Endothelial cell (in vitro differentiated cells): ENCODE measurements at places on chromosomes 6 and 20.

DNA sequence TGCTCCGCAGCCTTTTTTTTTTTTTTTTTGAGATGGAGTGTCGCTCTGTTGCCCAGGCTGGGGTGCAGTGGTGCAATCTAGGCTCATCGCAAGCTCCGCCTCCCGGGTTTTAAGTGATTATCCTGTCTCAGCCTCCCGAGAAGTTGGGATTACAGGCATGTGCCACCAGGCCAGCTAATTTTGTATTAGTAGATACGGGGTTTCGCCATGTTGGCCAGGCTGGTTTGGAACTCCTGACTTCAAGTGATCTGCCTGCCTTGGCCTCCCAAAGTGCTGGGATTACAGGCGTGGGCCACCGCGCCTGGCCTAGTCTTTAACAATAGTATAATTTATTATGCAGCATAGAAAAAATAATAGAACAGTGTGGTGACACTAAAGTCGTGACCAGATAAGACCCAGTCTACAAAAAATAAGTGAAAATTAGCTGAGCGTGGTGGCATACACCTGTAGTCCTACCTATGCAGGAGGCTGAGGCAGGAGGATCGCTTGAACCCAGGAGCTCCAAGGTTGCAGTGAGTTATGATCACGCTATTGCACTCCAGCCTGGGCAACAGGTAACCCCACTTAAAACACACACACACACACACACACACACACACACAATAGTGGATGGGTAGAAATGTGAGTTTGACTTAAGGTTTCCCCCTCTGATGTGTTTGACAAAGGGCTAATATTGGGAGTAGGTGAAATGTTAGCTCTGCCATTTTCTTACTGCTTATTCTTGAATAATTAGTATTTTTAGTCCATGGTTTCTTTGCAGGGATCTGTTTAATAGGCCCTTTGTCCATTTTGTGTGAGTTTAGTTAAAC, 6.5 kb downstream of the PIM1 start:
- H3K4me1 ChIP-seq = peaks cover 4% of the 10 kb centered on the region
- H3K27ac ChIP-seq = no peak overlapping the region
- peaks cover 13% of the 10 kb centered on the region for H3K36me3 ChIP-seq
- peaks cover 3% of the 10 kb centered on the region for H3K27me3 ChIP-seq
- no peak overlapping the region for H3K4me3 ChIP-seq

DNA sequence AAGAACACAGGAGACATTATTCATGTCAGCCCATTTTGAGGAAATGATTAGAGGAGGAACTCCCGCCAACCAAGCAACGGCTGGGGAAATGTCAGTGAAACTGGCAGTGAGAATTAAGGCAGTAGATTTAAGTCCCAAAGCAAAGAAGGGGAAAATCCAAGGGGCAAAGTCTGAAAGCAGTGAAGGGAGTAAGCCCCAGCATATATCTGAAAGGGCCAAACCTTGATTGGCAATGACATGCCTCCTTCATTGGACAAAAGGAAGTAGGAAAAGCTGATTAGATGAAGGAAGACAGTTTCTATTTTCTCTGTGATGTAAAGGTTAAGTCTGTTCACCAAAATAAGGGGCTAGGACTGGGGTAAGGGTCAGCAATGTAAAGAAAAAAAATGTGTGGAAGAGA, 190.3 kb downstream of the RNF144B start:
- no peaks in the 10 kb centered on the region for H3K4me1 ChIP-seq
- H3K4me3 ChIP-seq = no peak overlapping the region
- no peaks in the 10 kb centered on the region for H3K36me3 ChIP-seq
- DNase-seq = no peak

GRCh38 chr6:37952027-37952426, 132.5 kb downstream of the ZFAND3 start:
- no peaks in the 10 kb centered on the region for H3K27me3 ChIP-seq
- no peak overlapping the region for H3K4me3 ChIP-seq
- H3K36me3 ChIP-seq = no peaks in the 10 kb centered on the region
- H3K27ac ChIP-seq = no peak overlapping the region

DNA sequence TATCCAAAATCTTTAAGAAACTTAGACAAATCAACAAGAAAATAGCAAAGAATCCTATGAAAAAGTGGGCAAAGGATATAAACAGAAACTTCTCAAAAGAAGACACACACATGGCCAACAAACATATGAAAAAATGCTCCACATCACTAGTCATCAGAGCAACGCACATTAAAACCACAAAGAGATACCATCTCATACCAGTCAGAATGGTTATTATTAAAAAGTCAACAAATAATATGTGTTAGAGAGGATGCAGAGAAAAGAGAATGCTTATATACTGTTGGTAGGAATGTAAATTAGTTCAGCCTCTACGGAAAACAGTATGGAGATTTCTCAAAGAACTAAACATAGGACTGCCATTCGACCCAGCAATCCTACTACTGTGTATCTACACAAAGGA, 212.0 kb upstream of the DTNBP1 start:
- H3K4me1 ChIP-seq = peaks cover 8% of the 10 kb centered on the region
- no peaks in the 10 kb centered on the region for H3K36me3 ChIP-seq
- no peak for DNase-seq
- H3K4me3 ChIP-seq = no peak overlapping the region
- no peak overlapping the region for H3K27ac ChIP-seq

- peak overlapping the region; percentile 34 for H3K27ac ChIP-seq
- peaks cover 70% of the 10 kb centered on the region for H3K36me3 ChIP-seq
- H3K4me3 ChIP-seq = peak overlapping the region; percentile 69
- H3K4me1 ChIP-seq = peaks cover 23% of the 10 kb centered on the region
- DNase-seq = no peak
These were observed 129.8 kb downstream of the PREX1 start for GRCh38 chr20:48697845-48698491.

DNA sequence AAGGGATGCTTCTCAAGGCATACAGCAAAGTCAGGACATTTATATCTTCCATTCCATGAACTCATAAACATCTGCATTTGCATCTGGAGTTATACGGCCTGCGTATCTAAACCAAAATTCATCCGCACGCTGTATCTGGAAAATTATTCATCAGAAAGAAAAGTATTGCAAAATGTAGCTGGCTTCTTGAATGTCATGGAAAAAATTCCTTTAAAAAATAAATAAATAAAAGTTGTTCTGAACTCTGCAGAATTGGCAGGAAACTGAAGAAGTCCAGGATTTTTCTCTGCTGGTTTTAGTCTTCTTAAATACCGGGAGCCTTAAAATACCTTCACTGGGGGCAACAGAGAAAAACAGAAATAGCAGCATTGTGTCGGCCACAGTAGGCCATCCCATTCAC, 23.7 kb upstream of the FOXF2 start:
- peaks cover 4% of the 10 kb centered on the region for H3K27me3 ChIP-seq
- H3K27ac ChIP-seq = peak overlapping the region; percentile 72
- no peaks in the 10 kb centered on the region for H3K36me3 ChIP-seq
- no peak overlapping the region for H3K4me3 ChIP-seq
- peaks cover 27% of the 10 kb centered on the region for H3K4me1 ChIP-seq
- no peak for DNase-seq

- H3K36me3 ChIP-seq = no peaks in the 10 kb centered on the region
- DNase-seq = no peak
- H3K4me1 ChIP-seq = no peaks in the 10 kb centered on the region
- no peak overlapping the region for H3K27ac ChIP-seq
These were observed 14.7 kb upstream of the SIM1 start for GRCh38 chr6:100479179-100480035.

DNA sequence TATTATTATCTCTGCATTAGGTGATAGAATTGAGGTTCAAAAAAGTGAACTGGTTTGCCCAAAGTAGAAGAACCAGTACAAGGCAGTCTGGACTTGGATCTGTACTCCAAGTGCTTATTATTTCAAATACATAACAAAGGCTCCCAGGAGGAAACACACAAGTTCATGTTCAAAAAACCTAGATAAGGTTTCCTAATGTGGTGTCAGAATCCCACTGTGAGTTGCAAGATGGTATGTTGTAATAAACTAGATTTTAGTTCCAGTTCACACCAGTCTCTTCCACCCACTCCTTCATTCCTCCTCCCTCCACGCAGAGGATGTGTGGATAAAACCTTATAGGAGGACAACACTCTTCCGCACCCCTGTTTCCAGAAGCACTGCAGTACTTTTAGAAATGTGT, 42.8 kb downstream of the KIAA0319 start:
- no peaks in the 10 kb centered on the region for H3K27me3 ChIP-seq
- H3K4me1 ChIP-seq = no peaks in the 10 kb centered on the region
- no peaks in the 10 kb centered on the region for H3K36me3 ChIP-seq
- no peak overlapping the region for H3K27ac ChIP-seq
- no peak overlapping the region for H3K4me3 ChIP-seq
- DNase-seq = no peak

DNA sequence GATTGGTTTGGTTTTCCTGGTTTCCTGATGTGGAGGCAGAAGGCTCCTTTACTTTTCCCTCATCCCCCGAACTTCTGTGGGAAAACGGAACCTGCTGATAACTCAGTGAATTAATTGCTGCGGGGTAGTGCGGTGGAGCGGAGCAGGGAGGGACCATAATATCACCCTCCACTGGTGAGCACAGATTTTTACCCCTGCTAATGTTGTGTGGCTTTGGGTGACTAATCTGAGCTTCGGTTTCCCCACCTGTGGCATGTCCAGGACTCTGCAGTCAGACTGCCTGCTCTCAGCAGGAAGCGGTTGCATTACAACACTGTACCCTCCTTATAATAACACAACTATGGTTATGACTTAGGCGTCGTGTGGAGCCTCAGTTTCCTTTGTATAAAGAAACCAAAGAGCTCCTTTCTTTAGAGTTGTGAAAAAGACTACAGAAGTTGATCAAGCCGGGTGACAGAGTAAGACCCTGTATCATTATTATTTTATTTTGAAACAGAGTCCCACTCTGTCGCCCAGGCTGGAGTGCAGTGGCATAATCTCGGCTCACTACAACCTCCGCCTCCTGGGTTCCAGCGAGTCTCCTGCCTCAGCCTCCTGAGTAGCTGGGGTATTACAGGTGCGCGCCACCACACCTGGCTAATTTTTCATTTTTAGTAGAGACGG, 2.2 kb upstream of the ID1 start:
- H3K27me3 ChIP-seq = peaks cover 20% of the 10 kb centered on the region
- peak overlapping the region; percentile 92 for H3K27ac ChIP-seq
- H3K4me1 ChIP-seq = peaks cover 33% of the 10 kb centered on the region
- peak overlapping the region; percentile 56 for H3K4me3 ChIP-seq

GRCh38 chr6:86251106-86251505, 608.4 kb upstream of the SYNCRIP start:
- no peak overlapping the region for H3K27ac ChIP-seq
- DNase-seq = no peak
- H3K36me3 ChIP-seq = no peaks in the 10 kb centered on the region
- H3K4me3 ChIP-seq = no peak overlapping the region
- no peaks in the 10 kb centered on the region for H3K4me1 ChIP-seq
- H3K27me3 ChIP-seq = peaks cover 4% of the 10 kb centered on the region

DNA sequence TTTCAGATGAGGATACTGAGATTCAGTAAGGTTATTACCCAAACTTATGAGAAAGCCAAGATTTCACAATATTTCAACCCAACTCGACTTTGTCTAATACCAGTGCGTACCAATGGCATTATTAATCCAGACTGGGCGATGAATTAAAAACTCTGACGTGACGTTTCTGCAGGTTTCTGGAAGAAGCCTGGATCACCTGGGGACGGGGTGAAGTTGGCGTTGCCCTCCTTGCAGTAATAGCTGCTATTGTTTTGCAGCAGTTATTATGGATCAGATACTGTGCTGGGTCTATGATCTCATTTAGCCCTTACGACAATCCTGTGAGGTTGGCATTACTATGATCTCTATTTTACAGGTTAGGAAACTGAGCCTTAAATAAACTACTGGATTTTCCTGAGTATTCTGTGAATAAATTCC, 569 bp upstream of the CDC5L start:
- H3K4me3 ChIP-seq = peak overlapping the region; percentile 97
- H3K36me3 ChIP-seq = no peaks in the 10 kb centered on the region
- peak overlapping the region; percentile 98 for H3K27ac ChIP-seq
- peaks cover 26% of the 10 kb centered on the region for H3K4me1 ChIP-seq
- DNase-seq = no peak

DNA sequence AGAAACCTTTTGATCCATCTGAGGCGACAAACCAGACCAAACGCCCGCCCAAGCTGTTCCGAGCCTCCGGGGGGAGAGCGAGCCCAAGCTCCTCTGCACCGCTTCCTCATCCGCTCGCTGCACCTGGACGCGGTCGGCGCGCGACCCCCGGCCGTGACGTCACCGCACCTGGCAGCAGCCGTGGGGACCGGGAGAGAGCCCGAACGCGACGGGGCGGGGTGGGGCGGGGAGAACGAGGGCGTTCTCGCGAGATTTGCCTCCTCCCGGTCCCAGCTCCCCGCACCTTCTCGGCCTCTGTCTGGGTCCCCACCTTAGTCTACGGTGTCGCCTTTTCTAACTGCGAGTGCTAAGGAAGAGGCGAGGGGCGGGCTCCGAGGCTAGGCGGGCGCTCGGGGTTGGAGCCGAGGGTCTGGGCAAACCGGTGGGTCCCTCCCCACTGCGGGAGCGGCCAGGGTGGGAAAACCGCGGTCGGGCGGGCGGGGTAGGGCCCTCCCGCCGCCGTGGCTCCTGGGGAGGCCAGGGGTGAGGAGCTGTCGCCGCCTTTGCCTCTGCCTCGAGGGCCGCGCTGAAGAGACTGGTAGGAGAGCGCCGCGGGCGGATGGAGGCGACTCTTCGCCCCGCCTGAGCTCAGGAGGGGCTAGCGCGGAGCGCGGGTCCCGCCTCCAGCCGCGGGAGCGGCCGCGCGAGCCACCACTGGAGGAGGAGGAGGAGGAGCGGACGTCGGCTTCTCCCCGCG, at the start of gene CD2AP:
TSS of gene CD2AP (plus strand) at position 293 of the 736 bp plus-strand sequence. CDS start 456 bp downstream, outside the sequence.
- H3K4me1 ChIP-seq = peaks cover 23% of the 10 kb centered on the region
- H3K36me3 ChIP-seq = no peaks in the 10 kb centered on the region
- H3K27ac ChIP-seq = peak within 1 kb of the TSS; percentile 97
- peak within 1 kb of the TSS; percentile 99 for H3K4me3 ChIP-seq

DNA sequence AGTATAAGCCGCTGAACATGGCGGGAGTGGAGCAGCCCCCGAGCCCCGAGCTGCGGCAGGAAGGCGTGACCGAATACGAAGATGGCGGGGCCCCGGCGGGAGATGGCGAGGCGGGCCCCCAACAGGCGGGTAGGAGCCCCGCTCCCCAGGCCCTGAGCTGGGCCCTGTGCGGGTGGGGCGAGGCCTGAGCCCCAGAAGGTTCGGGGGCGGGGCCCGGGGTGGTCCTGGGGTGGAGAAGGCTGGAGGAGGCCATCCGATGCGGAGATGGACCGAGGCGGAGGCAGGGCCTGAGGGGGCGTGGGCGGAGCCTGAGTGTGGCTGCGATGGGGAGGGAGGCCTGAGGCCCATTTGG, 7.1 kb downstream of the L3MBTL1 start:
- peaks cover 10% of the 10 kb centered on the region for H3K27me3 ChIP-seq
- H3K36me3 ChIP-seq = peaks cover 15% of the 10 kb centered on the region
- H3K4me1 ChIP-seq = no peaks in the 10 kb centered on the region
- H3K27ac ChIP-seq = no peak overlapping the region

GRCh38 chr20:13085275-13085674, 76.5 kb downstream of the SPTLC3 start:
- H3K4me1 ChIP-seq = no peaks in the 10 kb centered on the region
- H3K27me3 ChIP-seq = no peaks in the 10 kb centered on the region
- H3K4me3 ChIP-seq = no peak overlapping the region
- H3K27ac ChIP-seq = no peak overlapping the region
- no peaks in the 10 kb centered on the region for H3K36me3 ChIP-seq
- no peak for DNase-seq
